ENCODE measurements at places on chromosomes 2 and 18.

DNA sequence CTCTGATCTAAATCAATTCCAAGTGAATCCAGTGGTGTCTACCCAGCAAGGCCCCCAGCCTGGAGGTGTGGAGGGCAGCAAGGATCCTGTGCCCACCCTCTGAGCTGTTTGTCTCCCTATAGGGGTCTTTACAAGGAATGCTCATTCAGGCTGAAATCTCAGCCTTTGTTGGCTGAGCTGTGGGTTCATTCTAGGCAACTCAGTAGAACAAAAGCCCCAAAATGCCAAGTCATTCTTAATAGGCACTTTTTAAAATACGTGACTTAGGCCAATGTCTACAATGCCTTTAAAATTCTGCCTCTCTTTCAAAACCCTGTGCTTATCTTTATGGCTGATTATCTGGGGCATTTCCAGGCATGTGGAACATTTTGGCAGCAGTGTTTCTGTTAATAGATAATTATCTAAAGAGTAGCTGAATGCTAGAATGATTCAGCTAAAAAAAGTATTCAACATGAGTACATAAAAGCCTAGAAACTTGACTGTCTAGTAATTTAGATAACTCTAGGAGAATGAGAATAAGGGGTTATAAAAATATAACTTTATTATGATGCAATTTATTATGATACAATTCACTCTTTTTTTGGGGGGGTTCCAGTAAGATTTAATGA lies 7.4 kb downstream of the UGT1A6 start:
- no peak for DNase-seq

DNA sequence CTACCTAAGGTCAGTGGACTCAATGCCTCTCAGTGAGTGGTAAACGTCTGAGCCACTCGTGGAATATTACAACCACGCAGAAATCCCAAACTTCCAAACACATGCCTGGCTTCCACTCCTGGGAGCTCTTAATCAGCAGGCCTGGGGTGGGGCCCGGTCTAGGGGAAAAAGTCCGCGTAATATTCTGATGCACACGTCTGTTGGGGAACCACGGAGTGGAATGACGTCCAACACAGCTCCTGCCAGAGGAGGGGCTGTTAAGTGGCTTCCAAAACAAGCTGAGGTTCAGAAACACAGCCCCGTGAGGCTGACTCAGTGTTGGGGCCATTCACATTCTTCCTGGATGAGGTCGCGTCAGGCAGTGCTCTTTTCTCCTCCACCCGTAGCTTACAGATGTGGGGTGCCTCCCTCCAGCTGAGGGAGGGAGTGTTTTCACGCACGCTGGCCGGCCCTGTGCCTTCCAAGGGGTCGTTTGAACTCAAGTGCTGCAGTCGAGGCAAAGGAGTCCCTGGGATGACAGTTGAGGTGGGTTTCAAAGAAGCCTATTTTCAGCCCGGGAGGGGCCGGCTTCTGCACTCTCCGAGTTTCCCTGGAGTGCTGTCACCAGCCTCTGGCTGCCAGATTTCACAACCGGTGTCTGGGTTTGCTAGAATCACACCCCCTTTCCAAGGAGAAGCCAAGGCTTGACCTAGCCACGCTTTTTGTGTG lies 73.1 kb downstream of the ACKR3 start:
- no peak for DNase-seq

GRCh38 chr2:50611351-50611871 lies 420.5 kb downstream of the NRXN1 start:
- DNase-seq = no peak

DNA sequence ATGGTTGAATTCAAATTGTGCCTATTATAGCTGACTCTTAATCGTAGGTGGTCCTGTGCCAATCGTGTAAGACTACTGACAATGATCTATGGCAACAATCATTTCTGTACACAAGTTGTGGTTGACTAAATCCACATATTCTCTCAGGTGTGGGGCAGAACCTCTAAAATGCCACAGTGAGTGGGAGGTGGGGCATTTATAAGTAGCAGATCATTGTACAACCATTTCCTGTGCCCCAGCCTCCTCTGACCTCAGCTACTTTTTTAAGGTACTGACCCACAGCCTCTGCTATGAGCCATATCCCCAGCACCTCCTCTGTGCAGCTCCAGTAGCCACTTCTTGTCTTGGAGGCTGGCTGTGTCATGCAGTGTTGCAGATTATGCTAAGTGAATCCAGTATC lies 48.6 kb upstream of the RAPH1 start:
- no peak for DNase-seq

DNA sequence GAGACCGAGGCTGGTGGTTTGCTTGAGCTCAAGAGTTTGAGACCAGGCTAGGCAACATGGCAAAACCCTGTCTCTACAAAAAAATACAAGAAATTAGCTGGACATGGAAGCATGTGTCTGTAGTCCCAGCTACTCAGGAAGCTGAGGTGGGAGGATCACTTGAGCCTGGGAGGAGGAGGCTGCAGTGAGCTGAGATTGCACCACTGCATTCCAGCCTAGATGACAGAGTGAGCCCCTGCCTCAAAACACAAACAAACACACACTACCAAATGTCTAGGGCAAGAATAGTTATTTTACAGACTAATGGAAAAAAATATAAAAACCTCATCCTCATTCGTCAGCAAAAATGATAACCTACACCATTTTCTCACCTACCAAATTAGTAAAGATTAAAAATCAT lies 15.3 kb downstream of the BUB1 start:
- no peak for DNase-seq

- DNase-seq = no peak
Measured at GRCh38 chr18:70044632-70045031, 97.0 kb upstream of the CD226 start.

GRCh38 chr2:98869870-98870269 lies 66.2 kb downstream of the CRACDL start:
- no peak for DNase-seq
